ENCODE measurements at places on chromosomes 12 and 14.

DNA sequence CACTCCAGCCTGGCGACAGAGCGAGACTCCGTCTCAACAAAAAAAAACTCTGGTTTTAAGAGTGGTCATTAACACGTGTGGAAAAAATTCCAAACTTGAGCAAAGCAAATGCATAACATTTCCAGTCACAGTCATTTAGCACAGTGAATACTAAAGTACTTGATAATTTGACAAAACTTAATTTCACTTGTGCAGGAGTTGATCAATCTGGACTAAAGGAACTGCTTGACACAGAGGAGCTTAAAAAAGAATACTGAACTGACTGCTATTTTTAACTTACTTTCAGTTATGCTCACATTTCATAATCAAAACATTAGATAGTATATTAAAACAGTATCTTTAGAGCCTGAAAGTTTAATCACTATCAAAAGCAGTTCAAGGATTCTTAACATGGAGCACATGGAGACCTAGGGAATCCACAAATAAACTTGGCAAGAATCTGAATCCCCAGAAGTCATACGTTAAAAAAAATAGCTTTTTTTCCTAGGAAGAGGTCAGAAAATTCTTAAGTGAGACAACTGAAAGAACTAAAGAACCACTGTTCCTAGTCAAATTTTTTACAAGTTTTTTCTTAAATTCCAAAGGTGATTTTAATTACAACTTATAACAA lies 7.4 kb downstream of the UBE2N start:
- no peak for DNase-seq

GRCh38 chr12:132631666-132632065 lies 13.1 kb downstream of the P2RX2 start:
- DNase-seq, result no peak

DNA sequence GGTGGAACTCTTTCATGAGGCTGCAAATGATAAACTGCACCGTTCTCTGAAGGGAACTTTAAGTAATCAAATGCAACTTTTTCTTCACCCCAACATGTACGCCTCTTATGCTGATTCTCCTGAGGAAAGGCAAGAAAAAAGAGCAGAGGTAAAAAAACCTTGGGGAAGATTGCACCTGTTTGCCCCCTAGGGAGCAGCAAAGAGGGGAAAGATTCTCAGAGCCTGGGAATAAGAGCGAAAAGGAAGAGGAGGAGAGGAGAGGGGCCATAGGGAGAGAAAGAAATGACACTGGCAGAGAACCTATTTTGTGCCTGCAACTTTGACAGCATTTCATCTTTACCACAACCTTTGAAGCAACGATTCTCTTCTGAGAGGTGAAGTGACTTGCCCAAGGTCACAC lies 254.6 kb downstream of the KSR2 start:
- DNase-seq, result no peak

DNA sequence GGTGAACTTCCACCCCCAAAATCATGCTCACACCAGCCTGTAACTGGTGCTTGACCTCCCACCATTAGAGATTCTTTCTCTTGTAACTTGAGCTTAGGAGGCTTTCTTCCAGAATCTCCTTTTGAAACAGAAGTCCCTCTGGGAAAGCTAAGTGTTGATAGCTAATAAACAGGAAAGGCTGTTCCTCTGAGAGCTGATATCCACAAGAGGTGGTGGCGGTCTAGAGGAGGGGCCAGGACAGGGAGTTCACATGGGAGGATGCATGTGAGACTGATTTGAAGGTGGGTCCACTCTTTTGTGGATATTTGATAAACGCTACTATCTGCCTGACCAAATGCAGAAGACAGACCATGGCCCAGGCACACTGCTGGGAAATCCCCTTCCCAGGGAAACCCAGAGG lies 10.2 kb upstream of the PRMT8 start:
- no peak for DNase-seq

- DNase-seq, result no peak
These were observed 7.6 kb downstream of the TECPR2 start for GRCh38 chr14:102370305-102370809.

GRCh38 chr12:108017472-108018057 lies 111.5 kb upstream of the WSCD2 start:
- no peak for DNase-seq

DNA sequence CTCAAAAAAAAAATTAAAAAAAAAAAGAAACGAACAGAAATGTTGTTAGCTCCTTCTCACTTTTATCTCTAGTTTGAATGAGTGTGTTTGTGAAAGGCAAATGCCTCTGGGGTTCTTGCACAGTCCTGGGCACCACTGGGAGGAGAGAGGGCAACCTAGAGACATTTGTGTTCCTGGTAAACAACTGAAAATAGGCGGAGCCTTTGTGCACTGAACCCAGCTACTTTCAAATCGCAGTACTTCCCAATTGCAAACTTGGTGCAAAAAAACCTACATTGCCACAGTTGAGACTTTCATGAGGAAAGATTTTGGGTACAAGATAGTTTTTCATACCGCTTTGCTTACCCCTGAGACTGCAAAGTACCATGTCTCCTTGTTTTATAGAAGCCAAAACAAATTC lies 430.0 kb downstream of the ZFP36L1 start:
- no peak for DNase-seq

GRCh38 chr12:111413442-111414086 lies 7.8 kb downstream of the SH2B3 start:
- DNase-seq, result no peak

GRCh38 chr14:89616852-89617341 lies 199.9 kb upstream of the FOXN3 start:
- no peak for DNase-seq

- no peak for DNase-seq
These were observed 572.7 kb upstream of the ATP2B1 start for GRCh38 chr12:90281154-90281868.

DNA sequence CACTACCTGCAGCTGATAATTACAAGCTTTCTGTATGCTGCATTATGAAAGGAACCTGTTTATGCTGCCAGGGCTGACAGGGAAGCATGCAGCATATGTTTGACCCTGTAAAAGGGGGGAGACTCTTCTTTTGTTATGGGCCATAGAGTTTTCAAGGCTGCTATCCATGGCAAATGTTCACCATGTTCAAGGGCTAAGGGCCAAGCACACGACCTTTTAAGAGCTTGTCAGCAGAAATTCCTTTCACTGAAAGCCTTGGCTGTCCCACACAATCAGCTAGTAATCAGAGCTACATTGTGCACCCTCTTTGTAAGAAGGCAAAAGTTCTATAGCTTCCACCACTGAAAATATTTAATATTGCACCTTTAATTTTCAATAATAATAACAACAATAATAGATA lies 74.2 kb upstream of the MBIP start:
- no peak for DNase-seq

- DNase-seq, result no peak
These were observed 164.9 kb downstream of the NAV3 start for GRCh38 chr12:77995436-77996167.

DNA sequence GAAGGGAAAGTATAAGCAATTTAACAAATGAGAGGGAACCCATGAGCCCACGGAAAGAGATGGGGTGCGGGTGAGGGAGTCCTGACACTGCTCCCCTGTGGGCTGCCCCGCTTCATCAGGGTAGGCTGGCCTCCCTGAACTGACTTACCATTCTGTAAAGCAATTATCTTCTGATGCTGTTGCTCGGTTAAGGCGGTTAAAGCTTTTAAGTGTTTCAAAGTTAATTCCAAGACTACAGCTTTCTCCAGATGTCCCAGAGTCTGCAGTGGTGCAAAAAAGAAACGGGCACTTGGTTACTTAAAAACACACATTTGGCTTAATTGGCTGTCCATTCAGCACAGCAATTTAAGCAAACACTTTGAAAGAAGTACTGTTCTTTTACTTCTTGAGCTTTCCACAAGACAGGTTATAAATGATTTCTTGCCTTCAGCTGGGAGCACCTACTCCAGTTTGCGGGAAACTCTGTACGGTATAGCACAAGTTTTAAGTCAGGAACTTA lies 1.3 kb downstream of the BHLHE41 start:
- no peak for DNase-seq

Measured in stimulated activated CD4-positive, alpha-beta T cell treated with anti-CD3 and anti-CD28 coated beads, TNF-alpha, amount 100 ng/mL, for 1 hour (primary cell).